Activated CD4-positive, alpha-beta T cell treated with anti-CD3 and anti-CD28 coated beads for 48 hours (primary cell): ENCODE measurements at places on chromosomes 1 and 21.
A peak's percentile ranks its signal among the peaks of the same experiment; 100 is the strongest.

GRCh38 chr21:17597680-17598079, 15.0 kb downstream of the BTG3 start:
- no peak for DNase-seq

GRCh38 chr1:67636146-67636545, 48.9 kb upstream of the GADD45A start:
- DNase-seq, result no peak

GRCh38 chr21:42356046-42356445, 5.3 kb upstream of the TFF2 start:
- no peak for DNase-seq

- DNase-seq, result no peak
Observed at GRCh38 chr1:183432548-183432875, 14.3 kb upstream of the NMNAT2 start.

- DNase-seq, result no peak
Observed at GRCh38 chr21:45417951-45418300, 13.0 kb downstream of the COL18A1 start.

DNA sequence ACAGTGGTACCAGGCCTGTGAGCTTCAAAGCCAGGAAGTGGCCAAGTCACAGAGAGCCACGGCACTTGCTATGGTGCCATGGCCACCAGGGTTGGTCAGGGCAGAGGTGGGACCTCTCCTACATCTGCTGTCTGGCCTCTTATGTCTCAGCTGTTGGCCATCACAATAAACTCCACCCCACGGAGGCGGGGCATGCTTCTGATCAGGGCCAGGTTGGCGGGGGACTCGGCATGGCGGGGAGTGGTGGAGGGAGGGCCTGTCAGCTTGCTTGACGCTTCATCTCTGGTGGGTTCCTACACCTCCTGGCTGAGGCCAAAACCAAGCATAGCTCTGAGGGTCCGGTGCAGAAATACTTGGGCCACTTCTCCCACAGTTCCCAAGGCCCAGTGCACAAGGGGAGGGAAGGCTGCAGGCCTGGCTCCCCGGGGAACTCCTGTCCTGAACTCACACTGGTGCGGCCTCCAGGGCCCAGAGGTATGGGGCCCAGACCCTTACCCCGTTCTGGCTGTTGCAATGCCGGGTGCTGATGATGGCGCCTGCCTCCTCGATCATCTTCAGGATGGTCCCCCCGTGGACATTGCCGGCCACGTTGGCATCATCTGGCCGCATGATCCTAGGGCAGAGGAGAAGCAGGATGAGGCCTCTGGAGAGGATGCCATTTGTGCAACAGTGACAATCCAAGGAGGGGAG, 44.2 kb downstream of the ACOT7 start:
- peak; percentile 18 for DNase-seq
